ENCODE measurements at places on chromosomes 7 and 10. TPM values are rescaled to one million over a fixed set of nuclear protein-coding genes. Genes with fewer than 3 reads are reported as not detected.

Gene TMEM139
- 0.74 TPM for total RNA-seq

Gene FAM25G
- not detected for total RNA-seq

Gene ARHGAP22
- total RNA-seq = not detected

Gene LMBR1
- total RNA-seq = 33.8 TPM

GRCh38 chr7:158829342-158830210 is at the start of gene ESYT2:
TSS of gene ESYT2 (minus strand) at chr7:158829509. CDS start at chr7:158829418, 91 bp downstream.
- DNase-seq = peak; percentile 98

GRCh38 chr7:55558962-55559920 is 13.1 kb downstream of the VOPP1 start:
- DNase-seq = no peak

- no peak for DNase-seq
Observed at GRCh38 chr7:5419539-5420066, 4.0 kb downstream of the TNRC18 start.

DNA sequence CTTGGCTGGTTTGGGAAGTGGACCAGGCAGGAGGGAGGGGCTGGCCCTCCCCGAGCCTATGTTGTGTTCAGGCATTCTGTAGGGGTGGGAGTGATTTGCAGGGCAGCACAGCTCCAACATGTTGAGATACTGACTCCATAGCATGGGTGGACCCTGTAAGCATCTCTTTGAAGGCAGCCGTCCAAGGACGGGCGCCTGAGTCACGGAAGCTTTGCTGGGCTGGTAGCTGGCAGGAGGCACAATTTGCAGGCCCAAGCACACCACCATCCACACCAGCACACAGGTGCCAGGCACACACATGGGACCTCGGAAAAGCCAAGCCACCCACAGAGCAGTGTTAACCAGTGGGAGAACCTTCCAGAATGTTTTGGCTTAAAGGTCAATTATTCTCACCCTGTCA is 505.1 kb upstream of the FOXK1 start:
- DNase-seq = no peak

DNA sequence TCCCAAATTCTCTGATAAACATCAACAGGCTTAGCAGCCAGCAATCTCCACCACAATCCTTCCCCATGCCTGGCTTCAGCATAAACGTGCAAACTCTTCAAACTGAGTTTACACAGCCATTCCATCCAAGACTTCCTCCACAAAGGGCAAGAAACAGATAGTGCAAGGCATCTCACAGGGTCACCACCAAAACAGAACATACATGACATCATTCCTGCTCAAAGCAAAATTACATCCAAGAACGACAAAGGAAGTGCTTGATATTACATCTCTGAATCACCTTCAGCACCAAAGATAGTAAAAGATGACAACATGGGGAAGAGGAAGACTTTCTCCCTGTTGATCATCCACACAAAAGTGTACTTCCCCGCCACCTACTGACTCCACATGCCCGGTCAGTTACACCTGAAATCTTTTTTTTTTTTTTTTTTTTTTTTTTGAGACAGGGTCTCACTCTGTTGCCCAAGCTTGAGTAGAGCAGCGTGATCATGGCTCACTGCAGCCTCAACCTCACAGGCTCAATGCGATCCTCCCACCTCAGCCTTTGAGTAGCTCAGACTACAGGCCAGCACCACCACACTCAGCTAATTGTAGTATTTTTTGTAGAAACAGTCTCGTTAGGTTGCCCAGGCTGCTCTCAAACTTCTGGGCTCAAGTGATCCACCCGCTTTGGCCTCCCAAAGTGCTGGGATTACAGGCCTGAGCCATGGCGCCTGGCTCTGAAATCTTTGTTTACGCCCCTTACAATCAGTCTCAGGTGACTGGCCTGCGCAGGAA is 127.5 kb downstream of the PARD3 start:
- DNase-seq = no peak

GRCh38 chr10:7902413-7902812 is 84.1 kb downstream of the TAF3 start:
- no peak for DNase-seq

DNA sequence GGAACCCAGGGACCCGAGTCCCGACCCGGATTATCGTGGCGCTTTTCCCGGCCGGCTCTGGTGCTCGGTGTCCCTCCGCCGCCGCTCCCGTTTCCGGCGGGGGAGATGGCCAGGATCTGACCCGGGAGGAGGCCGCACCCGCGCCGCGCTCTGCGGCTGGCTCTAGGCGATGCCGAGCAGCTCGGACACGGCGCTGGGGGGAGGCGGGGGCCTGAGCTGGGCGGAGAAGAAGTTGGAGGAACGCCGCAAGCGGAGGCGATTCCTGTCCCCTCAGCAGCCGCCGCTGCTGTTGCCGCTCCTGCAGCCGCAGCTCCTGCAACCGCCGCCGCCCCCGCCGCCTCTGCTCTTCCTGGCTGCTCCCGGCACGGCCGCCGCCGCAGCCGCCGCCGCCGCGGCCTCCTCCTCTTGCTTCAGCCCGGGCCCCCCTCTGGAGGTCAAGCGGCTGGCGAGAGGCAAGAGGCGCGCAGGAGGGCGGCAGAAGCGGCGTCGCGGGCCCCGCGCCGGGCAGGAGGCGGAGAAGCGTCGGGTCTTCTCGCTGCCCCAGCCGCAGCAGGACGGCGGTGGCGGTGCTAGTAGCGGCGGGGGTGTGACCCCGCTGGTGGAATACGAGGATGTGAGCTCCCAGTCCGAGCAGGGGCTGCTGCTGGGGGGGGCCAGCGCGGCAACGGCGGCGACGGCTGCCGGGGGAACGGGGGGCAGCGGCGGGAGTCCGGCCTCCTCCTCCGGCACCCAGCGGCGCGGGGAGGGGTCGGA is 593 bp downstream of the CDK13 start:
- DNase-seq = peak; percentile 45

DNA sequence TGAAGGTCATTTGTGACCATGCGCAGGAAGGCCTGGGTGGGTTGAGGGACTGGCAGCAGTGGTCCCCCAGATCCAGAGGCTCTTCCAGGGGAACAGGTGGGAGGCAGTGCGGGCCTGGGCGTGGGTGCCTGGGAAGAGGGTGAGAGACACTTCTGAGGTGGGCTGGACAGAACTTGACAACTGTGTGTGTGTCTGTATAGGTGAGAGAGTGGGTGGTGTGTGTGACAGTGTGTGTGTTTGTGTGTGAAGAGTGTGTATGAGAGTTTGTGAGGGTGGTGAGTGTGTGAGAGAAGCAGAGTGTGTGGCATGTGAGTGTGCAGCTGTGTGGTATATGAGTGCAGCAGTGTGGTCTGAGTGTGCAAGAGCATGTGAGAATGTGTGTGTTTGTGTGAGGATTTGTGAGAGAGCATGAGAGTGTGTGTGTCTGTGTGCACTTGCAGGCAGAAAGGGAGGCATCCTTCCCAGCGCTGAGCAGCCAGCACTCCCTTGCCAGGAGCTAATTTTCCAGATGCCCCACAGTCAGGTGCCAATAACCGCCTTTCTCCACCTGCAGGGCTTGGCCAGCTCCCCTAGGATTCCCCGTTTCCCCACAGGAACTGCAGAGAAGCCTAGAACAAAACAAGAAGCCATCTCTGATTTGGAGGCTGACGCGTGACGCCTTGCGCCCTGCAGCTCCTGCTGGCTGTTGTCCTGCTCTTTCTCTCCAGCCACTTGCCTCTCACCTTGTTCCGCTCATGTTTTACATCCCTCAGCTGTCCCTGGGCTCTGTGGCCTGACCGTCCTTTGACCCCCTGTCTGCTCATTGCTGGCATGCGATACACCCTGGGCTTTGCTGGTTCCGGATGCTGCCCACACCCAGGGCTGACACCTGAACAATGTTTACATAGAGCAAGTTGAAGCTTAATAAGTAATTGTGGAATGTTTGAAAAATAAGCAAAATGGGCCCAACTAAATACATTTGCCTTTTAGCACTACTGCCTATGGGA is 88.0 kb downstream of the TMEM178B start:
- DNase-seq = no peak

DNA sequence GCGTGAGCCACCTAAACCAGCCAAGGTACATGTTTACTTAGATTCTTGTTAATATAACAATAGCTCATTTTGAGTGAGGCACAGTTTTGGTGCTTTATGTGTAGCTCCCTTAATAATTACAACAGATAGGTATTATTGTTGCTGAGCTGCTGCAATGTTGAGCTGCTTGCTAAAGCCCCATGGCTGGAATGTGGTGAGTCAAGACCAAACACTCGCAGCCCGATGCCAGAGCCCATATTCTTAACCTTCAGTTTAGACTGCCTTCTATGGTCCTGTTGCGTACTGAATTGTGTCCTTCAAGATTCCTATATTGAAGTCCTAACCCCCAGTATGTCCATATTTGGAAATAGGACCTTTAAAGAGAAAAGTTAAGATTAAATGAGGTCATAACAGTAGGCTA is 407.1 kb downstream of the NEBL start:
- DNase-seq = no peak

DNA sequence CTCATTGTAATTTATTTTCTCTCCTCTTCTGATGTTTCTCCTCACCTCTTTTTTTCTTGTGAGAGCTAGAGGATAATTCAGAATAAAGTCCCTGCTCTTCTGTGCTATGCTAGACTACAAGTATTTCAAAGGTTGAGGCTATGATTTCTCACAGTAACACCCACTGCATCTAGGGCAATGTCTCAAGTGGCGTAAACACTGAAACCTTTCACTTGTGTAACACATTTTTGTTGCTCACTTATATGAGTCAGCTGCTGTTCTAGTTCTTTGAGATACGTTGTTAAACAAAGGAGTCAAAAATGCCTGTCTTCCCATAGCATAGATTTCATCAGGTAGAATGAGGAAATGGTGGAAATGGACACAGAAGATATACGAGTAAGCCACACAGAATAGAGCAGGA is 305.1 kb upstream of the PITRM1 start:
- DNase-seq = no peak

DNA sequence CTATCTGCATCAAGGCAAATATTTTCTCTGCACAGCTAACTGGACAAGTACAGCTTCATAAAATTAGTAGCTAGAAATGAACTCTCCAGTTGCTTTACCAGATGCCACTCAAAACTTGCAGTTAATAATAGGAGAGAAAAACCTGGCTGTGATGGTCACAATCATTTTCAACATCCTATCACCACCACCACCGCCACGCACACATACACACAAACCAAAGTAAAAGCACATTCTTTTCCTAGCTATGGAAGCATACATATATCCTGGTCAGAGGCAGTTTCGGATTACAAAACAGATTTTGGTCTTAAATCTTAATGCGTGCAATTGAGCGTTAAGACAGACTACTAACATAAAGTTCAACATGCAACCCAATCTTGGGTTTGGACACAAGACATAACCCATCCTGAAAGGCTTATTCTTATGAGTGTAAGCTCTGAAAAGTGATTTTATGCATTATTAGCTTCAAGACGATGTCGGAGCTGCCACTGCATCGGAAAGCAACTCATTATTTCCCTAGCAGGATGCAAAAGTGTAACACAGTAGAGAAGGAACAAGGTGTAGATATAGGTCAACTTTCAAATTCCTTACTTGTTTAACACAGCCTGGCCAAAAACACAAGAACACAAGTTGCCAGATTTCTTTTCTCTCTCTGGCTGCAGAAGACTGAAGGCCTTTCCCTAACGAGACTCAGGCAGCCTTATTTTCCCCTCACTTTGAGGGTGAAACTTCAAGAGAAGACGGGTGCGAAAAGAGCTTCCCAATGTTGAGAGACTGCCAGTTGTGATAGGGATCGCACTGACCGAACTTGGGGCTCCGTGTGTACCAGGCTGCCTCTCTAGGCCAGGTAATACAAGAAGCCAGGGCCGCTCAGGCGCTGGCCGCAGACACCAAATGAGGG is 1.2 kb downstream of the CACUL1 start:
- no peak for DNase-seq

- no peak for DNase-seq
Observed at GRCh38 chr10:119330342-119330741, 123.0 kb downstream of the GRK5 start.

DNA sequence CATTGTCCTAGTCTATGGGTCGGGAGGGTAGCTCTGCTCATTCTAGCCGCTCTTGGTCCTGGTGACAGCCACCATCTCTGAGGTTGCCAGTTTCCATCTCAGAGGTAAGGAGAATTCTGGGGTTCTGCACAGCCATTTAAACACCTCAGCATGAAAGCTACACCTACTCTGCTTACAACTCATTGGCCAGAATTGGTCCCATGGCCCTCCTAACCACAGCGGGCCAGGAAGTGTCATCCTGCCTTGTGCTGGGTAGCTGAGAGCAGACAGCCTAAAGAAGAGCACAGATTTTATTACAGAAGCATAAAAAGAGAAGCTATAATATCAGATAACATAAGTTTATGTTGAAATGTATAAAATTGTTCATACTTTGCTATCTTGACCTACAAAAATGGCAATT is 152.7 kb downstream of the HECW1 start:
- no peak for DNase-seq

DNA sequence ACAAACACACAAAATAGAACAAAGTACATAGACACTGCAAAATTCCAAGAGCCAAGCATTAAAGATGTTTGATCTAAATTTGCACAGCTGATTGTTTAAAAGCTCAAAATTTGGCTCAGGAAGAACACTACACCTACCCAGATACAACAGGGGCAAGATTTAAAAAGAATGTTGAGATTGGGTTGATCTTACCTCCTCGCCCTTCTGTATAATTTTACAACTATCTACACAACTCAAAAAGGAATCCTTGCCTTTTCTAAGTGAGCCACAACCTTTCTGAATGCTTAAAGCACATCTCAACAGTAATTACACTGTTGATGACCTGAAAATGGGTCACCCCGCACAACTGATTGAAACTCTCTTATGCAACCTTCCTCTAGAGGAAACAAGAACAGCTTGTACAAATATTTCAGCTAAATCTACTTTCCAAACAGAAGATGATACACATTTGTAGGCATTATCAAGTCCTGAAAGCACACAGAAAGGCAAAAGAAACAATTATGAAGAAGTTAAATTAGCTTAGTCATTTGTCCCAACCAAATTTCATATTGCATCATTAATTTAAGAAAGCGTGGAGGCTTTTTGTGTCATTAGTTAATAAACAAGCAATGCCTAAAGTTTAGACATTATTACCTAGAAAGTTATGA is 75.5 kb downstream of the UBE2H start:
- DNase-seq = no peak

GRCh38 chr7:44883961-44884620 is 1.2 kb downstream of the PURB start:
- no peak for DNase-seq

Data from activated naive CD4-positive, alpha-beta T cell treated with anti-CD3 and anti-CD28 coated beads for 36 hours (primary cell).